Mesenteric fat pad (tissue), 1 donor: ENCODE measurements at places on chromosomes 2 and 18. TPM values are rescaled to one million over a fixed set of nuclear protein-coding genes. Genes with fewer than 3 reads are reported as not detected.

The STPG4 gene
- not detected for total RNA-seq

The SAG gene
- not detected for total RNA-seq

The M1AP gene
- 0.32 TPM for total RNA-seq

The VWA3B gene
- total RNA-seq: not detected

The LAMA1 gene
- 7.9 TPM for total RNA-seq

The RPRM gene
- total RNA-seq: 0.22 TPM

The TDRD15 gene
- 0.06 TPM for total RNA-seq

The IL36B gene
- total RNA-seq: not detected

The ZNF236 gene
- total RNA-seq: 14.5 TPM

The LOXL3 gene
- 8.2 TPM for total RNA-seq

The LHCGR gene
- 1.7 TPM for total RNA-seq

The CDH2 gene
- 0.71 TPM for total RNA-seq

The LIMS3 gene
- 9.7 TPM for total RNA-seq

The RGPD3 gene
- 0.42 TPM for total RNA-seq

The SLC5A6 gene
- 79.3 TPM for total RNA-seq

The NYAP2 gene
- not detected for total RNA-seq

The CROCC2 gene
- not detected for total RNA-seq

The CCBE1 gene
- total RNA-seq: 2.3 TPM

DNA sequence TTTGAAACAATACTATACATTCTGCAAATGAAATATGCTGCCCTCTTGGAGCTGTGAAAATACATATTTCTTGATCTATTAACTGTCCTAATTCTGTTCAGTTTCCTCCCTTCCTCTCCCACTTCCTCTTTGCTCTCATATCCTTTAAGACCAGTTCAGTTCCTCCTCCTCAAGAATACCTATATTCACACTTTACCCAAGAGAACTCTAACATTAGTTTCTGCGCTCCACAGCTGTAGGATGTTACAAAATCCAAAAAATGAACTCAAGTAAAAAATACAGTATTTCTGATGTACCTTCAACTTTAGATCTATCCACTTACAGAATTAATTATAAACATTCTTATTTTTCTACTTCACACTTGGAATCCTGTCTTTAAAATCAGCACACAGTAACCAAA, 5.4 kb downstream of the ITSN2 start:
- no peak for DNase-seq

DNA sequence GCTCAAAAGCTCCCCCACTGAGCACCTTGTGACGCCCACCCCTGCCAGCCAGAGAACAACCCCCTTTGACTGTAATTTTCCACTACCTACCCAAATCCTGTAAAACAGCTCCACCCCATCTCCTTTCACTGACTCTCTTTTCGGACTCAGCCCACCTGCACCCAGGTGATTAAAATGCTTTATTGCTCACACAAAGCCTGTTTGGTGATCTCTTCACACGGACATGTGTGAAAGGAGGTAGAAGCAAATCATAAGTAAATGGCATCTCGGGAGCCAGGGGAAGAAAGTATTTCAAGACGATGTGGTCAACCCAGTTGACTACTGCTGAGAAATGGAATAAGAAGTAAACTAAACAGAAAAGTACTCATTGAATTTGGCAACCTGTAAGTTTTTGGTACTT, 11.2 kb upstream of the NCKAP1 start:
- DNase-seq: no peak

DNA sequence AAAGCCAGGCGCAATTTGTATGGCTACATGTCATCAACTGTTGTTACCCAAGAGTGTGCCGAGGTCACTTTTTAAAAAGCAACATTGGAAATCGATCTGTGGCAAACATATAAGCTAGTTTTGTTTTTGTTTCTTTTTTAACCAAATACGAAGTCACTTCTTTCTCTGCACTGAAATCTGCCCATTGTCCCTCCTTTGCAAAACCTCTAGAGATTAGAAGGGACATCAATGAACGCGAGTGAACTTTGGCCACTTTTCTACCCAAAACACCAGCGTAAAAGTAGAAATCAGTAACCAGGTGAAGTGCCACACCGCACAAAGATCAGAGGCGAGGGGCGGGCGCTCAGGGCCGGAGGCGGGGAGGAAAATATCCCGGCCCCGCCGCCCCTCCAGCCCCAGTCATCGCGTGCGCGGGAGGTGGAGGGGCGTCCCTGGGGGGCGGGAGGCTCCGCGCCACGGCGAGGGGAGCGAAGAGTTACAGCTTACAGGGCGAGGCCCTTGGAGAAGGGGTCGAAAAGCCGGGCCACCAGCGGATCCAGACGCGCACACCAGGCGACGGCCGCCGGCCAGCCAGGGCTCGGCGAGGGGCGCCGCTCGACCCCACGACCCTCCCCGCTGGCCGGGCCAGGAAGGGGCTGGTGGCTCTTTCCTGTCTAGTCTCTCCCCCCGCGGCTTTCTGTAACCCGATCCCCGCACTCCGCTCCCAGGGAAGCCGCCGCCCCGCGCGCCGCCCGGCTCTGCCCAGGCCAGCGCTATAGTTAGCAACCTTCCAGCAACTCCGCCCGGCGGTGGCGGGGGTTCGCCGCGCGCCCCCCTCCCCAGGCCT, 993 bp downstream of the RBMS1 start:
- no peak for DNase-seq

GRCh38 chr2:200336980-200337615, 30.6 kb downstream of the SPATS2L start:
- no peak for DNase-seq

GRCh38 chr2:26632624-26633185, 8.5 kb downstream of the CIB4 start:
- DNase-seq: no peak

DNA sequence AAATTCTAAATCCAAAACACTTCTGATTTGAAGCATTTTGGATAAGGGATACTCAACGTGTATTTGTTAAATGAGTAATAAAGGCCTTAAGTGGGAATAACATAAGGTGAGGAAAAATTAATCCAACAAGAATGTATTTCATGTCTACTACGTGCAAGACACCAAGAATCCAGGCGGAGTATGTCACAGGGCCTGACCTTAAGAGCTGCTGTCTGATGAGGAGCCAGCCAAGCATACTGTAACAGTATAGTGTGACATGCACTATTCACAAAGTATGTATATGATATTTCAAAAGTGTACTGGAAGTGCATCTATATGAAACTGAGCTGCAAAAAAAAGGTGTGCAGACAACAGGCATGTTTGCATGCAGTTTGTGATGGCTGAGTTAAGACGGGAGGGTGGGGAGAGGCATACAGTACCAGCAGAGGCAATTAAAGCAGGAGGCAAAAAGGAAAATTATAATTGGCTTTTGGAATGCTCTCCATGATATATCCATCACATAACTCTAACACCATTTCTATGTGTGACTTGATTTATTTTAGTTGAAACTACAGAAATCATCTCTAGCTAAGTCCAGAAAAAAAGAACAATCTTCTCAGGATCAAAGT, 18.2 kb downstream of the IWS1 start:
- no peak for DNase-seq

DNA sequence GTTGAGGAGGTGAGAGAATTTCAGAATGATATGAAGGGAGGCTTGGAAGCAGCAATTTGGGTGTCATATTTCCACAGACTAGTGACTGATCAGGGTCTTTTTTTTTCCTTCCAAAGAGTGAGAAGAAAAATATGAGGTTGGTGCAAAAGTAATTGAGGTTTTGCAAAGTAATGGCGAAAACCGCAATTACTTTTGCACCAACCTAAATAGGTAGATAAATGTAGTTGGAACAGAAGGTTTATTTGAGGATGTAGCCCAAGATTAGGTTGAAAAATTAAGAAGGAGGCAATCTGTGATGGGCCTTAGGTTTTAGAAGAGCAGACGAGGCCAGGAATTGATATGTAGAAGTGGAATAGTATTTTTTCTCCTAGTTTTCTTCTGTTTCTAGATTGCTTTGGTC, 7.8 kb upstream of the LTBP1 start:
- DNase-seq: no peak

- no peak for DNase-seq
Measured at GRCh38 chr2:64686283-64686956, 32.7 kb upstream of the SERTAD2 start.

DNA sequence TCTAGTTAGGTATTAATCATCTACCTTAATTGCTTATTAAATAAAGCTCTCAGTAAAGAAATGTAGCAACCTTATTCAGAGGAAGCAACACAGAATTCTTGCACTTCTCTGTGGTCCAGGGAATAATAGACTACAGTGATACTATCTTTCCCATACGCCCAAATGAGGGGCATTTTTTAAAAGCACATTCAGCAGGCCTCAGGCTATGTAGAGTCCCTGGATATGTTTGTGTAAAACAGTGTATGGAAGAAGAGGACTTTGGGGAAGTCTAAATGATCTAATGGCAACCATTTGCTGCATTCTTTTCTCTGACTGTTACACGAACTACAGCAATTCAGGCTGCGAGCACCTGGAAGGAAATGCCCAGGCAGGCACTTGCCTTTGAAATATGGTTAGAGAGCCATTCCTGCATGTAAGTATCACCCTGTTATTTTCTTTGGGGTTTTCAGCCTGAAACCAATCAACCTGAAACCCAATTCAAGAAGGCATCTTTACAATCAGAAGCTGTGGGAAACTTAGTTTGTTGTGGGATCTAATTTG, 1814.7 kb upstream of the CELF4 start:
- DNase-seq: no peak

DNA sequence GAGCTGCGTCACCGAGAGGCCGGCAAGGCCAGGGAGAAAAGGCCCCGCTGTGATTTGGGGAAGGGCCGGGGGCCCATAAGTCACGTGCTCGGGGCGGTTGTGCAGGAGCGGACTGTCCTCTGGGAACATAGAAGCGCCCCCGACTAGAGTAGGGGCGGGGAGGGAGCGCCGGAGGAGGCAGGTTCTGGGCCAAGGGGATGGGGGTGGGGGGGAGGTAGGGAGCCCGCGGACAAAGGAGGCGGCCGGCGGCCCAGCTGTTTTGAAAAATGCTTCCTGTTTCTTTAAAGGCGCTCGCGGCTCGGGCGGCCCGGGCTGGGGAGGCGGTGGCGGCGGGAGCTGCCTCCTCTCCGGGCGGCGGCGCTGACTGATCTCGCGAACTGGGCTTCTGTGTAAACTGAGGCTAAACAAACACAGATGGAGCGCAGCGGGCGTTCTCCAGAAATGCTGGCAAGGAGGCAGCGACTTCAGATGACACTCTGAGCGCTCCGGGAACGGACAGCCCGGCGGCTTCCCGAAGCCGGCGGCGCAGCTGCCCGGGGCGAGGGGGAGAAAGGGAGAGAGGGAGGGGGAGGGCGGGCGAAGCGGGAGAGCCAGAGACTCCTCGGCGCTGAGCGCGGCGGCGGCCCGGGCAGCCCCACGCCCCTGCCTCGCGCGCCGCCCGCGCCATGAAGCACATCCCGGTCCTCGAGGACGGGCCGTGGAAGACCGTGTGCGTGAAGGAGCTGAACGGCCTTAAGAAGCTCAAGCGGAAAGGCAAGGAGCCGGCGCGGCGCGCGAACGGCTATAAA, at the start of gene ATOH8:
ATOH8 (plus strand) TSS at position 467 of the 788 bp plus-strand sequence; CDS start at position 666, 199 bp downstream.
- peak; percentile 94 for DNase-seq

- DNase-seq: no peak
Measured at GRCh38 chr2:237072067-237072931, 13.4 kb upstream of the COPS8 start.

- no peak for DNase-seq
Measured at GRCh38 chr2:235675678-235676535, 182.1 kb downstream of the AGAP1 start.

GRCh38 chr2:234102112-234102511, 51.6 kb downstream of the SPP2 start:
- DNase-seq: no peak

- DNase-seq: no peak
Measured at GRCh38 chr2:152453129-152453911, 118.3 kb downstream of the FMNL2 start.

GRCh38 chr2:101754618-101755017, 57.1 kb downstream of the MAP4K4 start:
- no peak for DNase-seq

DNA sequence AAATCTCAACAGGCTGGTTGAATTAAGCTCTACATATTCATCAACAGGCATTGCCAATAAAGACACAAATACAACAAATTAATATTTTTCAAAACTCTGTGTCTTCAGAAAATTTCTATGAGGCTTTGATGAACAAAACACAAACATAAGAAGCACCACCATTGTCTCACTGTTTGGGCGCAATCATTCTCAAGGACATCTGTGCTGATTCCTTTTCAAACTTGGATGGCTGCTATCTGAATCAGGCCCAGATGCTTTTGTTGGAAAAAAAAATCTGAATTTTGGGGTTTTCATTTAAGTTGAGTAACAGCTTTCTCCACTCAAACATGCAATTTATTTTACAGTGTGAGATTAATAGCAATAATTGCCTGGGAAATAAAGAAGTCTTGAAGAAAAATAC, 173.8 kb downstream of the NRXN1 start:
- no peak for DNase-seq

DNA sequence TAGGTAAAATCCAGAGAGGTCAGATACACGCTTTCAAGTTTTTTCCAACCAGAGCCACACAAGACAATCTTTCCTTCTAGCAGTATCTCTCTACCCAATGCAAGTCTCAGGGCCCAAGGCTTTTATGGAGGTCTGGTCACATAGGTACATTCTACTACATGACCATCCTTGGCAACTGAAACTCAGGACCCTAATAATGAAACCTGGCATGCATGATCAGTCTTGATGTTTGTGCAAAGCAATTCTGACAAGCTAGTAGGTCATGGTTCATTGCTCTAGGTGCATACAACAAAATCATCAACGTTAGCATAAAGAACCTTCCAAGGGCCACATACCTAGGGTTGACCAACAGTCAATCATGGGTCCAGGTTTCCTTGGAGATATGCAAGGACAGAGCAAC, 33.2 kb upstream of the CCDC88A start:
- no peak for DNase-seq

- peak; percentile 62 for DNase-seq
Measured at GRCh38 chr2:240954436-240955305, 43.7 kb upstream of the SNED1 start.

DNA sequence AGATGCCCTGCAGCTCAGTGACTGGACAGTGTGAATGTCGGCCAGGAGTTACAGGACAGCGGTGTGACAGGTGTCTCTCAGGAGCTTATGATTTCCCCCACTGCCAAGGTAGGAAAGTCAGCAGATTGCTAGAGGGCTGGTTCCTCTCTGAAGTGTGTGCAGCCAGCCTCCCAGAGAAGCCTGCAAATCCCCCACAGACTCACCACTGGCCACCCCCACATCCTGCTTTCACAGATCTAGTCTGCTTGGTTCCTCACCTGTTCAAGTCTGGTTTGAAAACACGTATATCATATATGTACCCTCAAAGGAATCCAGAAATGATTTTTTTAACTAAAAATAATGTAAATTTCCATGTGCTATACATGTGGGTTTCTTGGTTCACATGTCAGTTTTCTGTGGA, 121.1 kb downstream of the LAMA3 start:
- DNase-seq: no peak

GRCh38 chr18:49707599-49707998, 105.7 kb downstream of the ACAA2 start:
- no peak for DNase-seq
